ENCODE measurements at places on chromosomes 3 and 15. TPM values are rescaled to one million over a fixed set of nuclear protein-coding genes. Genes with fewer than 3 reads are reported as not detected.

NR1D2 gene
- total RNA-seq, result 3.0 TPM

GRCh38 chr15:51840692-51841091, 11.2 kb downstream of the TMOD3 start:
- peaks cover 76% of the 10 kb centered on the region for H3K4me1 ChIP-seq
- no peaks in the 10 kb centered on the region for H3K27me3 ChIP-seq
- no peak overlapping the region for H3K27ac ChIP-seq

P2RY13 gene
- total RNA-seq, result not detected

- peaks cover 3% of the 10 kb centered on the region for H3K27me3 ChIP-seq
- no peak for DNase-seq
- H3K4me1 ChIP-seq, result peaks cover 7% of the 10 kb centered on the region
- H3K27ac ChIP-seq, result no peak overlapping the region
- no peak overlapping the region for H3K4me3 ChIP-seq
These were observed 28.5 kb upstream of the CLASP2 start for GRCh38 chr3:33746416-33747116.

TAGLN3 gene
- 1.1 TPM for total RNA-seq

DNA sequence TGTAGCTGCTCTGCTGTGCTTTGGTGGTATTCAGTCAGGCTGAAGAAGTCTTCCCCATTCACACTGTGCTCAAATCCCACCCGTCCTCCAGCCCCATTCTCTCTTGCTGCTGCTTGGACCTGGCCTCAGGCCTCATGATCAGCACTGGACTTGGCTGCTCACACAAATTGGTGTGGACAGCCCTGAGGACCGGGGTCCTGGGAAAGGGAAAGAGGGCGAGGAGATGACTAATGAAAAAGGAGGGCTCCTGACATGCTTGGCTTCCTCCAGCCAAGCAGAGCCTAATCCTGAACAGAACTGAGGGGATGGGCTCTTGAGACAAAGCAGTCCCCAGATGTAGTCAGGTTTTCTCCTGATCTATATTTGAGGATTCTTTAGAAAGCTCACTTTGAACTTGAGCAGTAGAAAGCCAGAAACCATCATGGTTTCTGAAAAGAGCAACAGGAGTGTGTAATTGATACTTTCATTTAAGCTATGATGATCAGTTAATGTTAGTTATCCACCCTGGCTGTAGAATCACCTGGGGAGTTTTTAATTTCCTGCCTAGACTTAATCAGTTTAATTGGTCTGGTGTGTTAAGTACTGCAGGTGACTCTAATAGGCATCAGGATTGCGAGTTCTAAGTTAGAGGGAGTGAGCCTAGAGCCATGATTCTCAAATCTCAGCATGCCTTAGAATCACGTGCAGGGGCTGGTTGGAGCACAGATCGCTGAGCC, 79.4 kb upstream of the THBS1 start:
- DNase-seq, result no peak
- peaks cover 10% of the 10 kb centered on the region for H3K4me1 ChIP-seq
- no peak overlapping the region for H3K4me3 ChIP-seq
- H3K27me3 ChIP-seq, result peaks cover 10% of the 10 kb centered on the region

GRCh38 chr3:131712662-131713061, 209.9 kb upstream of the MRPL3 start:
- no peaks in the 10 kb centered on the region for H3K27me3 ChIP-seq
- DNase-seq, result no peak
- no peak overlapping the region for H3K4me3 ChIP-seq
- peak overlapping the region; percentile 19 for H3K27ac ChIP-seq
- H3K4me1 ChIP-seq, result peaks cover 9% of the 10 kb centered on the region
- H3K36me3 ChIP-seq, result no peaks in the 10 kb centered on the region

DNA sequence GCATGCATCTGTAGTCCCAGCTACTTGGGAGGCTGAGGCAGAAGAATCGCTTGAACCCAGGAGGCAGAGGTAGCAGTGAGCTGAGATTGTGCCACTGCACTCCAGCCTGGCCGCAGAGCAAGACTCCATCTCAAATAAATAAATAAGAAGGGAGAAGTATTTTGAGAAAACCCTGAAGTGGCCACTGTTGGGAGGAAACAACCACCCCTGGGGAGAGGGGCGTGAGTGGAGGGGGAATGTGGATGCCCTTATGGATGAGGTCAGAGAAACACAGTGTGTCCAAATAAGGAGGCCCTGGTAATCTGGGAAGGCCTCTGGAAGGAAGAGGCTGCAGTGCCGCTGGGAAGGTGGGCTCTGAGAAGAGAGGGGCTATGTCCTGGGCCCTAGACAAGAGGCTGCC, 4.2 kb upstream of the CPLX3 start:
- no peaks in the 10 kb centered on the region for H3K36me3 ChIP-seq
- peaks cover 8% of the 10 kb centered on the region for H3K27me3 ChIP-seq

DUOX1 gene
- 0.10 TPM for total RNA-seq

PCSK6 gene
- total RNA-seq, result 3.7 TPM

GRCh38 chr3:149273096-149273751, 51.6 kb upstream of the CP start:
- H3K4me3 ChIP-seq, result no peak overlapping the region
- peaks cover 17% of the 10 kb centered on the region for H3K27me3 ChIP-seq
- H3K27ac ChIP-seq, result no peak overlapping the region
- H3K4me1 ChIP-seq, result peaks cover 18% of the 10 kb centered on the region
- peak; percentile 17 for DNase-seq

DNA sequence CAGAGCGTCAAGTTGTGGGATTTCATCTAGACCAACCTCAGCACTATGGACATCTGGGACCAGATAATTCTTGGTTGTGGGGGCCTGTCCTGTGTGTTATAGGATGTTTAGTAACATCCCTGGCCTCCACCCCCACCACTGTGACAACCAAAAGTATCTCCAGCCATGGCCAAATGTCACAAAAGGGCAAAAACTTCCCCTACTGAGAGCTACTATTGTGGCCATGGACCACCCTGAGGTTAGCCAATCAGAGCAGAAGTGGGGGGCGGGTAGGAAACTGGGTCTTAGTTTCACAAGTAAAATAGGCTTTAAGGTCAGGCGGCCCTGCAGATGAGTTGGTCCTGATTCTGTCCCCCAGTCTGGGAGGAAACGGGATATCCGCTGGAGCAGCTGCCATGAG, 25.4 kb downstream of the KIF7 start:
- peaks cover 28% of the 10 kb centered on the region for H3K36me3 ChIP-seq
- H3K4me3 ChIP-seq, result no peak overlapping the region
- H3K27me3 ChIP-seq, result no peaks in the 10 kb centered on the region
- H3K27ac ChIP-seq, result no peak overlapping the region

ABTB1 gene
- total RNA-seq, result 9.7 TPM

- H3K36me3 ChIP-seq, result peaks cover 31% of the 10 kb centered on the region
- no peaks in the 10 kb centered on the region for H3K27me3 ChIP-seq
- peaks cover 6% of the 10 kb centered on the region for H3K4me1 ChIP-seq
- H3K27ac ChIP-seq, result no peak overlapping the region
These were observed 23.6 kb upstream of the ALPK3 start for GRCh38 chr15:84793431-84794161.

- no peak overlapping the region for H3K4me3 ChIP-seq
- peak overlapping the region; percentile 29 for H3K27ac ChIP-seq
- no peak for DNase-seq
These were observed 126.8 kb upstream of the RASGRP1 start for GRCh38 chr15:38691377-38691776.

TP63 gene
- total RNA-seq, result 0.51 TPM

RNF7 gene
- total RNA-seq, result 70.5 TPM

- H3K4me3 ChIP-seq, result peak overlapping the region; percentile 62
- H3K4me1 ChIP-seq, result peaks cover 53% of the 10 kb centered on the region
- H3K27ac ChIP-seq, result peak overlapping the region; percentile 27
- peaks cover 10% of the 10 kb centered on the region for H3K27me3 ChIP-seq
- no peak for DNase-seq
- peaks cover 19% of the 10 kb centered on the region for H3K36me3 ChIP-seq
These were observed 871 bp downstream of the MAP1A start for GRCh38 chr15:43518197-43518761.

GRCh38 chr15:23570486-23570885, 5.0 kb downstream of the MKRN3 start:
- no peaks in the 10 kb centered on the region for H3K27me3 ChIP-seq
- no peak overlapping the region for H3K4me3 ChIP-seq
- no peak for DNase-seq

GRCh38 chr15:64311566-64311965, 44.4 kb downstream of the CSNK1G1 start:
- no peak overlapping the region for H3K4me3 ChIP-seq
- DNase-seq, result no peak
- peaks cover 2% of the 10 kb centered on the region for H3K36me3 ChIP-seq
- H3K27ac ChIP-seq, result no peak overlapping the region
- no peaks in the 10 kb centered on the region for H3K4me1 ChIP-seq

DNA sequence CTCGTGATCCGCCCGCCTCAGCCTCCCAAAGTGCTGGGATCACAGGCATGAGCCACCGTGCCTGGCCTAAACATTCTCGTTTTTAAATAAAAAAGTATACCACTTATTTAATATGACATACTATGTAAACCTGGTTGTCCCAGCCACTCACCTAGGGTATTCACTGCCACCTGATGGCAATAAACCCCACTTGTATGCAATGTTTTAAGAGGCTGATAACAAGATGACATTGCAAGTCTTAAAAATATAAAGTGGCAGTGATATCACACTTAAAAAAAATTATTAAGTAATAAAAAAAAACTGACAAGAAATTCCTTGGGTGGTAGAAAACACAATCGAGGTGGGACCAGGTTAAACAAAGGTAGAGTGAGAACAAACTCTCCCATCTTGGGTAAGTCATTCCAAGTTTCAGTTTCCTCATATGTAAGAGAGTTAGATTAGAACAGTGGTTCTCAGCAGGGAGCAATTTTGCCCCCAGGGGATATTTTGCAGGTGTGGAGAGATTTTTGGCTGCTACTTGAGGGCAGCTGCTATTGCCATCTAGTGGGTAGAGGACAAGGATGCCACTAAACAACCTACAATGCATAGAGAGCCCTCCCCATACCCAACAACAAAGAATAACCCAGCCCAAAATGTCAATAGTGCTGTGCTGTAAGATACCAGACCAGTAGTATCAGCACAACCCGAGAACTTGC, 14.5 kb downstream of the ARF4 start:
- H3K27me3 ChIP-seq, result no peaks in the 10 kb centered on the region
- H3K4me3 ChIP-seq, result no peak overlapping the region
- peaks cover 29% of the 10 kb centered on the region for H3K36me3 ChIP-seq
- no peak for DNase-seq
- H3K27ac ChIP-seq, result no peak overlapping the region

- H3K4me1 ChIP-seq, result no peaks in the 10 kb centered on the region
- no peak overlapping the region for H3K27ac ChIP-seq
- H3K36me3 ChIP-seq, result no peaks in the 10 kb centered on the region
- peaks cover 2% of the 10 kb centered on the region for H3K27me3 ChIP-seq
- no peak for DNase-seq
These were observed 217.8 kb downstream of the CHST2 start for GRCh38 chr3:143337387-143337786.

DNA sequence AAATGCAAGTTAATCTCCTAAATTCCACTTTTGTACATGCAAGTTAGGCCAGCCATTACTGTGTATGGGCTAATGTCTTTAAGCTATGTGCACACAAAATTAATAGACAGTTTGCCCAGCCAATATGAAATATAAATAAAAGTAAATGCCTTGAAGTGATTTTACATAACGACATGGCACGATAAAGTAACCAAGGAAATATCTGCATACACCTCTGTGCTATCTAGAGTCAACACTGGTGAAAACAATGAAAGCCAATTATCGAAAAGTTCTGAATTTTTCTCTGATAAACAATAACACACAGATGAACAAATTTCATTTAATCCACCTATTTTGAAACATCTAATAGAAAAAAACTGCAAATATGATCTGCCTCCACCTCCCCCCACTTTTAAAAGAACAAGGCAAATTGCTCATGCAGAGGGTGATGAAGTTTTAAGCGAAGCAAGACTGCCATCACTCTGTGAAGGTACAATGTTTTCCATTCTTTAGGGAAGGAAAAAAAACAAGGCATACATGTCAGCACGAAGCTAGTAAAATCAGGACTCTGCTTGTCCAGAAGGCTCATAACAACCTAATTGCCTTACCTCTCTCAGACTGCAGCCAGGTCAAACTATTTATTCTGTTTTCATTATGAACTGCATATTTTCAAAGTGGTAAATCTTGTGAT, 317.7 kb downstream of the MECOM start:
- H3K4me1 ChIP-seq, result no peaks in the 10 kb centered on the region
- no peaks in the 10 kb centered on the region for H3K36me3 ChIP-seq
- no peak overlapping the region for H3K4me3 ChIP-seq
- no peak for DNase-seq
- no peak overlapping the region for H3K27ac ChIP-seq

- H3K4me1 ChIP-seq, result peaks cover 15% of the 10 kb centered on the region
- H3K4me3 ChIP-seq, result no peak overlapping the region
- no peak overlapping the region for H3K27ac ChIP-seq
- H3K36me3 ChIP-seq, result no peaks in the 10 kb centered on the region
These were observed 174.1 kb downstream of the UACA start for GRCh38 chr15:70589221-70589620.

TNNC1 gene
- 0.32 TPM for total RNA-seq

DNA sequence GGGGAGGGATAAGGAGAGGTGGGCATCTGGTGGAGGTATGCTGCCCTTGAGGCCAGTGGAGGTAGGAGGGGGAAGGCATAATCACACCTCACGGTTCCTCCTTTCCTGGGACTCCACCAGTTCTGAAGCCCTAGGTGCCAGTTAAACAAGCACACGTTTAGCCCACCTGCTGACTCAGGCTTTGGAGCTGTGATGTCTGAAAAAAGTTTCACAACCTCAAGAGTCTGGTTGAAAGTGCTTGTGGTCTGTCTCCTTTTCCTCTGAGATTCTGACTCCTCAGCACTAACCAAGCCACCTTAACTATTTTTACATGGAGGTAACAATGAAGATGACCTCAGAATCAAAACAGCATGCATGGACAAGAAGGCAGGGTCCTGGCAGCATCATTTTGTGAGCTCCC, 23.0 kb downstream of the HPS3 start:
- peak; percentile 2 for DNase-seq
- peaks cover 27% of the 10 kb centered on the region for H3K36me3 ChIP-seq
- no peak overlapping the region for H3K4me3 ChIP-seq
- H3K27ac ChIP-seq, result no peak overlapping the region
- peaks cover 19% of the 10 kb centered on the region for H3K4me1 ChIP-seq

LAMB2 gene
- total RNA-seq, result not detected

KBTBD8 gene
- total RNA-seq, result 26.6 TPM

MB21D2 gene
- total RNA-seq, result 18.0 TPM

DNA sequence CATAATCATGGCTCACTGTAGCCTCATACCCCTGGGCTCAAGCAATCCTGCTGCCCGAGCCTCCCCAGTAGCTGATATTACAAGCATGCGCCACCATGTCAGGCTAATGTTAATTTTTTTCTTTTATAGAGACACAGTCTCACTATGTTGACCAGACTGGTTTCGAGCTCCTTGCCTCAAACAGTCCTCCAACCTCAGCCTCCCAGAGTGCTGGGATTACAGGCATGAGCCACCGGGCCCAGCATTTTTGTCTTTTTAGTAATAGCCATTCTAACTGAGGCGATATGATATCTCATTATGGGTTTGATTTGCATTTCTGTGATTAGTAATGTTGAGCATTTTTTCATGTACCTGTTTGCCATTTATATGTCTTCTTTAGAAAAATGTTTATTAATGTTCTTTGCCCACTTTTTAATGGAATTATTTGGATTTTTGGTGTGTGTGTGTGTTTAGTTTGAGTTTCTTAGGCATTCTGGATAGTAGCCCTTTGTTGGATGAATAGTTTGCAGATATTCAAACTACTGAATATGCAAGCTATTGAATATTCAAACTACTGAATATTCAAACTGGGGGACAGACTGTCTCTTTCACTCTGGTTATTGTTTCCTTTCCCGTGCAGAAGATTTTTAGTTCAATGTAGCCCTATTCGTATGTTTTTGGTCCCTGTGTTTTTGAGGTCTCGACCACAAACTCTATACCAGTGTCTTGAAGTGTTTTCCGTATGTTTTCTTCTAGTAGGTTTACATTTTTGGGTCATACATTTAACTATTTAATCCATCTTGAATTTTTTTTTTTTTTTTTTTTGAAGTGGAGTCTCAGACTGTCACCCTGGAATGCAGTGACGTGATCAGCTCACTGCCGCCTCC, 39.2 kb downstream of the CCDC66 start:
- no peak overlapping the region for H3K4me3 ChIP-seq
- peaks cover 13% of the 10 kb centered on the region for H3K4me1 ChIP-seq
- no peaks in the 10 kb centered on the region for H3K27me3 ChIP-seq
- DNase-seq, result no peak
- H3K36me3 ChIP-seq, result peaks cover 55% of the 10 kb centered on the region
